ENCODE measurements at places on chromosomes 16 and 17. TPM values are rescaled to one million over a fixed set of nuclear protein-coding genes. Genes with fewer than 3 reads are reported as not detected.

DNA sequence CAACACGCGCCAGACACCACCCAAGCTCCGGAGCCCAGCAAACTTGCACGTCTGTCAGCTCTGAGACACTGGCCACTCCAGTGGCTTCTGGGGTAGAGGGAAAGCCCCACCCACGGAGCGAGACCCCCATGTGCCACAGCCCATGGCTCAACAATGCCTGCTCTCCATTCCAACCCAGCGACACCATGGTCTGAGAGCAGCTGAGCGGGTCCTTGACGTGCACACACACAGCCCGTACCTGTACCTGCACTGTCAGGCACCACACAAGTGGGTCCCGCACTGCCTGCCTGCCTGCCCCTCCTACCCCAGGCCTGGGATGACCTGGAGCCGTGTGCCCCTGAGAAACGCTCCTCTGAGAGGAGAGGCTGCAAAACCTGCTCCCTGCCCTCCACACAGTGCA is 77.0 kb downstream of the ZNF778 start:
- DNase-seq, result no peak

DNA sequence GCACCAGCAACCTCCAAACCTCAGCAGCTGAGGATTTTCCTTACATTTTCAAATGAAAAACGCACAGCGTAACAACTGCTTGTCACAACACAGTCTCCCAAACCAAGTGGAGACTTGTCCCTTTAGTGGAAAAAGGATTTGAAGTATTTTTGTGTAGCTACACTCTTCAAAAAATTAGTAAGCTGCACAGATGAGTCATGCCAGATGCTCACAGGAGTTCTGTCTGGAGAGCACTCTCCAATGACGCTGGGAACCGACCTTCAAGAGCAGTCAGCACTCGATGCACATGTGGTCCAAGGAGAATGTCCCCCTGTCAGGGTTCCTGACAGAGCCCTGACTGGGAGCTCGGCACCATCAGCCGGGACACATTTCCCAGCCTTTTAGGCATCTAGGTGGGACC is 39.8 kb downstream of the MAP1LC3B start:
- peak; percentile 68 for DNase-seq

ZNF48 gene
- 6.4 TPM for total RNA-seq

SDK2 gene
- 12.7 TPM for total RNA-seq

- DNase-seq, result no peak
Observed at GRCh38 chr16:66846831-66847230, 2.6 kb downstream of the CA7 start.

GRCh38 chr16:11639925-11640899 is 28.0 kb upstream of the SNN start:
- peak; percentile 95 for DNase-seq

DNA sequence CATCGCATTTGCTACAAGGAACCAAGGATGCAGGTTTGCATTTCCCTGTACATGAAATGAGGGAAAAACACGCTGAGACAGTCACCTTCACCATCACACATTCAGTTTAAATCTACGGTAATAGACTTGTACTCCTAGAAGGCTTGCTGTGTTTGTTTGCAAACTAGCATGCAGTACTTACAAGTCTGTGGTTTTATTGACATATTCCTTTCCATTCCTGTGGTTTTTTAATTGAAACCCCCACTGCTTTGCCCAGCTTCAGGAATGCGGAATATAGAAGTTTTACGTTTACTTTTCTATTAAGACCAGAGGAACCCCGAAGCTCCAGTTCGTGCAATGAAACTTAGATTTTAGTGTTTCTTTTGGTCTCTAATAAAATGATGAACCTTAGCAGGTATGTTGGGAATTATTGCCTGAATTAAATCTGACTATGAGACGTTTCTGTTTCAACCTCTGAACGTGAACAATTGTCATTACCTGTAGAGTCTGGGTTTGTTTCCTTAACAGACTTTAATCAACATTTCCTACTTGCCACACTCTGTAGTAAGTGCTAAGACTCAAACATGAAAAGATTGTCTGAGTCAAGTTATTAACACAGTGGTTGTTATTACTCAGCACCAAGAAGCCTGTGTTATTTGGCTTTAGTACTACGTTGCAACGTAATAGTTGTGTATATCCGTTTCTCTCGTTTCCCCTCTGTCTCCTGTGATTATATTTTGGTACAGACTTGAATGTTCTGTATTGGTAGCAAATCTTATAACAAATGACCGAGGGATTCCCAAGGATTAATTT is 793.3 kb upstream of the GOT2 start:
- DNase-seq, result no peak

DNA sequence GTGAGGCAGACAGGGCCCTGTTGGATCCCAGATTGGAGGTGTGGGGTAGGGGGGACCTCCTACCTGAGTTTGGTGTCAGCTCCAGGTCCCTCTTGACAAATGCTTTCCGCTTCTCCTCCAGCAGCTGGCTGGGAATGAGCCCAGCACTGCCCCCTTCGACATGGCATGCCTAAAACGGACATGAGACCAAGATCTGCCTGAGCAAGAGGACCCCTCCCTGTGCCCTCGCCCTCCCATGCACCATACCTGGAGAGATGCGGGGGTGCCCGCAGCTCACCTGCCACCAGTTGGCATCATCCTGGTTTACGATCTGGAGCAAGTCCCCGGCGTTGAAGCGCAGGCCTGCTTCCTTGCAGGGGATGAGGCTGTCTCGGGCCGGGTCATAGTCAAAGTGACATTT is 26.2 kb downstream of the MPP2 start:
- no peak for DNase-seq

PRSS36 gene
- total RNA-seq, result not detected

- no peak for DNase-seq
Observed at GRCh38 chr16:82187829-82188228, 17.8 kb upstream of the MPHOSPH6 start.

- DNase-seq, result peak; percentile 94
Observed at GRCh38 chr17:41812381-41813151, at the start of gene FKBP10. TSS of gene FKBP10 (plus strand) at chr17:41813004. CDS start at chr17:41813035, 31 bp downstream.

DNA sequence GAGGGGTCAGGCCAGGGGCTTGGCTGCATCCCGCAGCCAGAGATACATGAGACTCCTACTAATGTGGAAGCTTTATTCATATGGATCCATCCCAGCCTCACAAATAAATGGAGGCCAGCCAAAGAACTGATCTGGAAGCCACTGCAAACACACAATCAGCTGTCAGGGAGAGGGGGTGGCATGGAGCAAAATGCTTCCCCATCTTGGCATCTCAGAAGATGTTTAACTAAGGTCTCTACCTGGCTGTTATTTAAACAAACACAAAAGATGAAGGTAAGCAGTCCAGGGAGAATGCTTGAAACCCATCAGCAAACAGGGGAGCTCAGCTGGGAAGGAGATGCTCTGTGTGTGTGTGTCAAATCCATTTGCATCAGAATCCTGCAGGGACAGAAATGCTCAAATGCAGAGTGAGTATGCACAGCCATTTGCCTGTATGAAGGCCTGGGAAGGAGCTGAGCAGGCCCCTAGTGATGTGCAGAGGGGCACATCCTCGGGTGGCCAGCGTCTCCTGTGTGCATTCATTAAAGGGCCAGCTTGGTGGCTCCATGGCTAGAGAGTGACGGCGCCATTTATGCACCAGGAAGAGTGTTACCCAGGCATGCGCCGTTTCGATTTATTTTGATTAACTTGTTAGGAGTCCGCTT is 34.2 kb upstream of the IRX3 start:
- DNase-seq, result peak; percentile 9

CCR7 gene
- not detected for total RNA-seq

GRCh38 chr16:85970738-85971137 is 71.8 kb downstream of the IRF8 start:
- no peak for DNase-seq

DNA sequence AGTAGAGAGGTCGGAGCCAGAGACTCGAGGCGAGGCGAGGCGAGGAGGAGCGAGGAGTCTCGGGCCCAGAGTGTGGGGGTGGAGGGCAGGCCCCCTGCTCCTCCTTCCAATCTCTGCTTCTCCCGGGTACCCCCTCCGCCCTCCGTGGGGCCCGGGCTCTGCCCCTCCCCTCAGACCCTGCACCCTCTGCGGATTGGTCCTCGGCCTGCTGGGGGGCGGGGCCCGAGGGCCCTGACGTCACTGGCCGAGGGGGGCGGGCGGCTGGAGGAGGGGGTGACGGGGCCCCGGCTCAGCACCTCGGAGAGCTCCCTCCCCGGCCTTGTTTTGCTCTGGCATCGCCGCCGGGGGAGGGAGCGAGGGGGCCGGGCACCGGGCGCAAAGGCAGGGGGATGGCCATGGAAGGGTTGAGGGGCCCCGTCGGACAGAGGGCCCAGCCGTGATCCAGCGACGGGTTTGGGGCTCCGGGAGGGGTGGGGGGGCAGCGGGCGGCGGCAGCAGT is at the start of gene RUNDC3A:
Gene RUNDC3A (plus strand): TSS at position 282 of the 499 bp plus-strand sequence. CDS start 232 bp downstream, outside the sequence.
- peak; percentile 96 for DNase-seq

- DNase-seq, result no peak
Observed at GRCh38 chr16:27315333-27316037, 1.7 kb downstream of the IL4R start.

TBC1D3C gene
- not detected for total RNA-seq

GRCh38 chr17:76048711-76049110 is 21.6 kb upstream of the EVPL start:
- DNase-seq, result no peak

GRCh38 chr16:526181-527014 is 1.1 kb upstream of the CAPN15 start:
- DNase-seq, result peak; percentile 77

GRCh38 chr17:49573510-49574322 is 2.0 kb upstream of the NXPH3 start:
- DNase-seq, result no peak

TP53TG3C gene
- total RNA-seq, result not detected

- DNase-seq, result no peak
Observed at GRCh38 chr16:83779886-83780285, 27.9 kb upstream of the HSBP1 start.

GLIS2 gene
- total RNA-seq, result 6.8 TPM

DNA sequence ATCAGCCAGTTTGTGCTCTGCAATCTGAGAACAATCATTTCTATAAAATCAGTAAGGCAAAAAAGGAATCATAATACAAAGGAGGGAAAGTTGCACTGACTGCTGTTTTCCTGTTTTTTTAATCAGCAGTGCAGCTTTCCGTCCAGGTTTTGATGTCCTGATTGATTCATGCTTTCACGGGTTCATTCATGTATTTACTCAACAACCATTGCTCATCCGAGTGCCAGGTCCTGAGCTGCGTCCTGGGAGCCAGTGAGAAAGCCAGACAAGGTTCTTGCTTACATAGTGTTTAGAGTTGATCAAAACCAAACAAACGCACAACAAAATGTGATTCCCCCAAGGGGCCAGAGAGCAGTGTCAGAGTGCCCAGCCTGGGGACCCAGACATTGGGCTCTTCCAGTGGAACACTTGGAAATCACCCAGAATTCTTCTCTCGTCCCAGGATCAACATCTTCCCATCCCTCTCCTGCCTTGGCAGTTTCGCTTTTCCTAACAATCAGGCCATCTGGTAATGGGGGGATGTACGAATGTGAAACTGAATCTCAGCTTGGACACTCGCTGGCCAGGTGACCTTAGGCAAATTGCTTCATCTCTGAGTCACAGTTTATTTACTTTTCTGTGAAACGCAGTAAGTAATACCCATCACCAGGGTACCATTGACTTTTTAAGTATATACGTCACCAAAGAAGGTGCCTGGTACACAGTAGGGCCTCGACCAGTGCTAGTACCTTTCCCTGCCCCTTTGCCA is 13.3 kb upstream of the C1QL1 start:
- DNase-seq, result peak; percentile 50

DNA sequence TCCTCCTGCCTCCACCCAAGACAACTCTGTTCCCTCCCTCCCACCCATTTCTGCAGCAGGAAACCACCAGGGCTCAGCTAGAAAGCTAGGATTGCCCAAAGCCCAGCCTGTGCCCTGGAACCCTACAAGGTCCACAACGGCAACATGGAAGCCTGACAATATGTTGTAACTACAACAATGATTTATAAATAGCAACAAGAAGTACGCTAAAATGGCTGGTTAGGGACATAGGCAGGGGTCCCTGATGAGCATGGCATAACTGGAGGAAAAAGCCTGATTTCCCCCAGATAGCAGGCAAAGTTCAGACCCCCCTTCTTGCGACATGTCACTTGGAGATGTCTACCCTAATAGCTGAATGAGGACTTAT is 6.6 kb downstream of the ST3GAL2 start:
- no peak for DNase-seq

DNA sequence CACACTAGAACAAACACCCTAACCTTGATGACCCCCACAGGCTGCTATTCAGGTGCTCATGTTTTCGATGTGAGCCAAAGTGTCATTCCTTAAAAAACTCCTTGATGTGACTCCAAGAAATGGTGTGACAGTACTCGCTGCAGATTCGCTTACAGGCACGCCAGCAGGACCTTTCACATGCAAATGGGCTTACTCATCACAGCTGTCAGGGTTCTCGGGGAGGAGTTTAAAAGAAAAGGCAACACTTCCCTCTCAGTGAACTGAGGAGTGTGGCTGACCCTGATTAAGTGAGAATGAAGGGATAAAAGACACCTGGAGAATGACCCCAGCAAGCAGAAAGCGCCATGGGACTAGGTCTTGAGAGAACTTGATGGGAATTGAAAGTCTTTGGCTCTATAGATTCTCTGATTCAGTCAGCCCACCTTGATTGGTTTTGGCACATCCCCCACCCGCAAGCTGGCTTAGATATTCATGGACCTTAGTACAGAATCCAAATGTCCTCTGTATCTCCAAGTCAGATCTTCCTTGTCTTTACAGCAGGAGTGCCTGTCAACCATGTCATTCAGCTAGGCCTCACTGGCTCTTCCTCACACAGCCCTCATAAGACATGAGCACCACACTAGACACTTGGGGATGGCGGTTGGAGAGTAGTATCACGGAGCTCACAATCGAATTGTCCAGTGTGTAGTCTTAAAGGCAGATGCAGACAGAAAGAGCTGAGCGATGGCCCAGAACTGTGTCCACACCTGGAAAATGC is 82.6 kb downstream of the HIC1 start:
- peak; percentile 51 for DNase-seq

TMEM204 gene
- total RNA-seq, result 19.3 TPM

TLCD3B gene
- total RNA-seq, result 0.82 TPM

DNA sequence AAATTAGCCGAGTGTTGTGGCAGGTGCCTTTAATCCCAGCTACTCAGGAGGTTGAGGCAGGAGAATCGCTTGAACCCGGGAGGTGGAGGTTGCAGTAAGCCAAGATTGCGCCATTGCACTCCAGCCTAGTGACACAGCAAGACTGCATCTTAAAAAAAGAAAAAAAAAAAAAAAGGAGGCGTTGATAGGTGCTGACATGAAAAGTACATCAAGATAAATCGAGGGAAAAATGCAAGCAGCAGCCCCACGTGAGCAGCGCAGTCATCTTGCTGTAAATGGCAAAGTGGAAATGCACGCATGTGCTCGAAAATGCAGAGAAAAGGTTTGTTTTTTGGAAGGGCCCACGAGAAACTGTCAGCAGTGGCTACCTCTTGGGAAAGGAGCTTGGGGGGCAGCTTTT is 20.9 kb downstream of the MXRA7 start:
- no peak for DNase-seq

GRCh38 chr17:6303664-6304063 is 131.3 kb downstream of the AIPL1 start:
- peak; percentile 80 for DNase-seq

- DNase-seq, result peak; percentile 88
Observed at GRCh38 chr17:62614142-62614541, 13.3 kb upstream of the MRC2 start.

PRSS21 gene
- total RNA-seq, result not detected

MAP2K4 gene
- total RNA-seq, result 36.7 TPM

FAM171A2 gene
- 9.9 TPM for total RNA-seq

- no peak for DNase-seq
Observed at GRCh38 chr17:5701381-5701780, 117.1 kb upstream of the NLRP1 start.

OTOA gene
- total RNA-seq, result 0.10 TPM

CFAP97D1 gene
- total RNA-seq, result not detected

RPS15A gene
- total RNA-seq, result 1,654 TPM
